Bronchial epithelial cell (primary cell): ENCODE measurements at places on chromosomes 7 and 10. TPM values are rescaled to one million over a fixed set of nuclear protein-coding genes. Genes with fewer than 3 reads are reported as not detected.
A peak's percentile ranks its signal among the peaks of the same experiment; 100 is the strongest.

TFAM gene
- 31.9 and 36.1 TPM in 2 replicates for total RNA-seq

CUL2 gene
- 21.3 and 23.4 TPM in 2 replicates for total RNA-seq

BNIP3 gene
- total RNA-seq = 84.0 and 96.5 TPM in 2 replicates

SPACDR gene
- 0.38 and 0.53 TPM in 2 replicates for total RNA-seq

ELN gene
- total RNA-seq = under 0.01 TPM in 2 replicates

FIGNL1 gene
- 12.4 and 18.1 TPM in 2 replicates for total RNA-seq

GRCh38 chr7:138207555-138207971 is 131.3 kb downstream of the AKR1D1 start:
- no peak for DNase-seq

DNA sequence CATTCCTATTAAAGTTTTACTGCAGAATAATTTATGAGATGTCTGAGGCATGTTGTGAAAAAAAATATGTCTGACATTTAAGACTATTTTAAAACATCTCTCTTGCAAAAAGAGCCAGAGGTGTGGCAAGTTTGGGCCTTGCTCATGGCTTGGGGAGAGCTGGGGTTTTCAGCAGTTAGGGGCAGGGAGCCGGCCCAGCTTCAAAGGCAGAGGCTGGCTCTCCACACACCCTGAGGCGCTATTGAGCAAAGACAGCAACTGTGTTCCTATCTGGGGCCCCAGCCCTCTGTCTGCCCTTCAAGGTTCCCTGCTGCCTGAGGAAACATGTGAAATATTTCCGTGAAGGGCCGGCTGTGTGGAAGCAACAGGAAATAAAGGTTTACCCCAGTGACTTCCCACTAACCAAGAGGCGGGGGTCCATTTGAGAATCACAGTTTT is 94.0 kb downstream of the SORBS1 start:
- no peak for DNase-seq

- peak; percentile 92 for DNase-seq
Measured at GRCh38 chr10:2985729-2986232, 81.6 kb upstream of the PFKP start.

DNA sequence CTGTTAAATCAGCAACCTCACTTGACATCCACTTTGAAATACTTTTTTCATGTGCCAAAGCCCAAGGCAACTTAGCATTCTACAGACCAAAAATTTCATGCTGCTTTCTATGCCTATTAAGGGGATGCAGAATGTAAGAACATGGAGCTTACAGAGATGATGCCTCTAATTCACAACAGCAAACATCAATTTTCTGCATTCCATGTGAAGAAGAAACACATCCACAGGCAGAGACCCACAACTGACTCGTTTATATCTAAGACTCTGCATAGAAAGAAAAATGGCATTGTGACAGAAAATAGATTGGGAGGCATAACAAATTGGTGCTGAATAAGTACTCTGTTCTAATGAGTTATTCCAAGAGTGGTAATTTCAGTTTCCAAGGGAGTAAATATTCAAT is 107.6 kb downstream of the SGMS1 start:
- DNase-seq = no peak

DNA sequence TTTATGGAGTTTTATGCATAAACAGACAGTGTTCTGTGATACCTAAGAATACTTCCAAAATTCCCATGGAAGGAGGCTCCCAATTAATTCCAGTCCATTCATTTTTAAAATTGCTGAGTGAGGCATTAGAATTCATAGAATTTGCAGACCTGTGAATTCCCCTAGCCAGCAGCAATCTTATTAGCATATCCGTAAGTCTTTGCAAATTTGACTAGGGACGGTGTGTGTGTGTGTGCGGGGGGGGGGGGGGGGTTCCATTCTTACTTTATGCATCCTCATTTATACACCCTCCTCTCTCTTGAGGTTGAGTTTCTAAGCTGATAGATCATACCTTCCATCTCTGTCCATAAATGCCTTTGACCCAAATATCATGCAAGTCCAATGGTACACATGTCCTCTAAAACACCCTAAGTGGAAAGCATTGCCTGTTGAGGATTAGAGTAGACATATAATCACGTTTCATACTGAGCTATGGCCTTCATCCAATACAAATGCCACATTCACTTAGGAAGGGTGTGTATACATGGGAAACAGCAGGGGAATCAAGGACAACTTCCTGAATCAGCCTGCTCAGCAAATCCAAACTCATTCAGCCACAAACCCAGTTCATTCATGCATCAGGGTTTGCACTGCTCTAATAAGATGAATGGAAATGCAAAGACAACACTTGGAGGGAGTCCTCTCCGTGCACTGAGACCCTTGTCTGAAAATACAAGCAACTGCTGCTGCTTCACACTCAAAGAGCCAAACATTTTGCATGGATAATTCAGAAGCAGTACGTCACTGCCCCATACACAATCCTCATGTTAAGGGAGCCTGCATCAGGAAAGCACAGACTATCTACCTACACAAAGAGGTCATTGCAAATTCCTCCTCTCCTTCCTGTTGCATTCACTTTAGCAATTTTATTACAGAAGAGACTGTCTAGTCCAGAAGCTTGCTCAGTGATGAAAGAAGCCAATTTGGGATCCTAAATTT is 350.8 kb downstream of the KCNMA1 start:
- DNase-seq = no peak

DNA sequence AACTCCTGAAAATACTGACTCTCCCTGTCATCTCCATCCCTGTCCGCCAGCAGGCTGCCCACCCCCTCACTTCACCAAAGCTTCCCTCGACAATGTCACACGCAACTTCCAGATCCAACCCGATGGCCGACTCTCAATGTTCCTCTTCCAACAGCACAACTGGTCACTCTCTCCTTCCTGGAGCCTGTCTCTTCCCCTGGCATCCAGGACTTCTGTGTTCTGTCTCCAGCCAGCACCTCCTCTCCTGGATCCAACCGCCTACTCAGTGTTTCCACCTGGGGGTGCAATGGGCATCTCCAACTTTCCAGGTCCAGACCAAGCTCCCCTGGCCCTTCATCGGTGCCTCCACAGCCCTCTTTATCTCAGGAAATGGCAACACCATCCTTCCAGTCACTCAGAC is 8.6 kb downstream of the CPA5 start:
- DNase-seq = no peak

DNA sequence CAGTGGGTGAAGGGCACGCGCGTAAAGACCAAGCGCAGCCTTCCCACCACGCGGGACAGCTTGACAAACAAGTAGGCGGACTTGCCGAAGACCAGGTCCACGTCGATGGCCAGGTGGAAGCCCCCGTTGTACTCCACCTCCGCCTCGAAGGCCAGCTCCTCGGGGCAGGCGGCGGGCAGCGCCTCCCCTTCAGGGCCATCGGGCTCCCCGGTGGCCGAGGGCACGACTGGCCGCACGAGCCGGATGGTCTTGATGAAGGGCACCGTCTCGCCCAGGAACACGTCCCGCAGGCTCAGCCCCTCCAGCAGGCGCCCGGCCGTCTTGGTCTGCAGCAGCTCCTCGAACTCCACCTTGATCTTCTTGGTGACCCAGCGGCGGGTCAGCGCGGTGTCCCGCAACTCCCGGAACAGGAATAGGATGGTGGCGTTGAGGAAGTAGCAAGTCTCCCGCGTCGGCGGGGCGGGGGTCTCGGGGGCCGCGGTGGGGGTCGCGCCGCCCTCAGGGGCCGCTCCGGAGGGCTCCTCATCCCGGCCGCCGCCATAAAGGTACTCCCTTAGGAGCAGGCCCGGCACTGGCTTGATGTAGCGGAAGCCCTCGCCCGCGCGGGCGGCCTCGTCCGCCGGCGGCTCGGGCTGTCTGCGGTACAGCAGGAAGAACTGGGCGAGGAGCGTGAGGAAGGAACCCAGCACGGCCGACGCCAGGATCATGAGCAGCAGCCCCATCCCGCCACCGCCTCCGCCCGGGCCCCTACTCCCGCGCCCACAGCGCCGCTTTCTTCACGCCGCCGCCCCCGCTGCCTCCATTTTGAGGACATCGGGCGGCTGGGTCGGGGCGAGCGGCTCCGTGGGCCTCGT is 507 bp downstream of the PDZD8 start:
- peak; percentile 20 for DNase-seq

DNA sequence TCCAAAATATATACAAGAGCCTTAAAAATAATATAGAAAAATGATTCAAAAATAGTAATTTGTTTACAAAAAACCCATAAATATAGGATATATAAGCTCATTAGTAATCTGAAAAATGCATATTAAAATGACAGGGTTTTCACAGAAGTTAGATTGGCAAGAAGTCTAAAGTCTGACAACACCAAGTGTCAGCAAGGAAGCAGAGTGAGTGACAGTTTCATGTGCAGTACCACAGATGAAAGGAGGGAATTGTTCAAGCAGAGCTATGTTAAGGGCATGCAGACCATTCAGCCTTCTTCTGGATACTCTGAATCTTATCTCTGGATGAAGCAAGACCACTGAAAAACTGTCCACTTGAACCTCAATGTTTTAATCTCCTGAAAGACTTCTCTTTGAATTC is 55.9 kb downstream of the ZNF248 start:
- DNase-seq = no peak
